ENCODE measurements at places on chromosomes 4 and X.

DNA sequence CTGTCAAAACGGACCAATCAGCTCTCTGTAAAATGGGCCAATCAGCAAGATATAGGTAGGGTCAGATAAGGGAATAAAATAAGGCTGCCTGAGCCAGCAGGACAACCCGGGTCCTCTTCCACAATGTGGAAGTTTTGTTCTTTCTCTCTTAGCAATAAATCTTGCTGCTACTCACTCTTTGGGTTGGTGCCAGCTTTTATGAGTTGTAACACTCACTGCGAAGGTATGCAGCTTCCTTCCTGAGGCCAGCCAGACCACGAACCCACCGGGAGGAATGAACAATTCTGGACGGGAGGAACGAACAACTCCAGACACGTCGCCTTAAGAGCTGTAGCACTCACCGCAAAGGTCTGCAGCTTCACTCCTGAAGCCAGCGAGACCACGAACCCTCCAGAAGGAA, 287.8 kb downstream of the RAPGEF2 start:
- DNase-seq: no peak

DNA sequence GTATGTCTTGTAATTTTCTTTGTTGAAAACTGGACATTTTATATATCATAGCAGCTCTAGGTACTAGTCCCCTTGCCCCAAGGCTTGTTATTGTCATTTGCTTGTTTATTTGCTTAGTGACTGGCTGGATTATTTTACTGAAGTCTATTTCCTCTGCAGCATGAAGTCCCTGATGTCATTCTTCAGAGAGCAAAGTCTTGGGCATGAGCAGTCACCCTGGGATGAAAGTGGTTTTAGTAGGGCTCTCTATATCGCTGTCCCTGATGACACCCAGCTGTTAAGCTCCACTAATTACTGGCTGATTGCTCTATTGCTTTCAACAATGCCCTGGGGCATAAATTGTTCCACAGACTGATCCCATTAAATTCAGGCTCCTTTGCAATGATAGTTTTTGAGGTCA, 113.5 kb upstream of the USP9X start:
- no peak for DNase-seq

- DNase-seq: no peak
Observed at GRCh38 chr4:108834166-108834834, 71.4 kb upstream of the ETNPPL start.

DNA sequence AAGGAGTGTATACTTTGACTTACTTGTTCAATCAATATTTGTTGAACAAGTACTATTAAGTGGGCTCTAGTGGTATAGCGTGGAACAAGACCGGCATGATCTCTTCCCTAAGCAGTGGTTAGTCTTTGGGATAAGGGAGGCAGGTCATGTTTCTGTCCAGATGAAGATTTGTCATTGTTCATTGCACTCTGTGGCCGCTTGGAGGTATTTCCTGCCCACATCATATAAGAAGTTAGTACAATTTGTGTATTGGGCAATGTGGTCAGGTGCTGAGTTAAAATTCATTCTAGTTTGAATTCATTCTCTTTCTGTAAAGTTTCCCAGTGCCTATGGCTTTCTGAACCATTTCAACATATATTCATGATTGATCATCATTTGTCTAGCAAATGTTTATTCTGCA, 101.1 kb upstream of the SHISA3 start:
- no peak for DNase-seq

DNA sequence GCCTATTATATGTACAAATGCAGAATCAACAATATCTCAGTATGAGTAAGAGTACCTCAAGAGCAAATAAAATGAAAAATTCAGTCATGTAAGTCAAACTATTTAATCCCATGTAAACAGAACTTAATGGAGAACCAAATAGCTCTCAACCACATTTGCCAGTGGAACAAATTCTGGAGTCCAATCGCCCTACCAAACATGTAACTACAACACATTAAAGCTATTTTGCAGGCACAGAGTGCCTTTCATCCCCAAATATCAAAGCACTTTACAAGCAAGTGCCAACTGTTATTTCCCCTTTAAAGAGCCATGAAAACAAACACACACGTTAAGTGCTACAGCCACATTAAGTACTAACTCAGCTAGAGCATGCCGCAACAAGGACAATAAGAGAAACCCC, 51.3 kb downstream of the PCDH19 start:
- no peak for DNase-seq

DNA sequence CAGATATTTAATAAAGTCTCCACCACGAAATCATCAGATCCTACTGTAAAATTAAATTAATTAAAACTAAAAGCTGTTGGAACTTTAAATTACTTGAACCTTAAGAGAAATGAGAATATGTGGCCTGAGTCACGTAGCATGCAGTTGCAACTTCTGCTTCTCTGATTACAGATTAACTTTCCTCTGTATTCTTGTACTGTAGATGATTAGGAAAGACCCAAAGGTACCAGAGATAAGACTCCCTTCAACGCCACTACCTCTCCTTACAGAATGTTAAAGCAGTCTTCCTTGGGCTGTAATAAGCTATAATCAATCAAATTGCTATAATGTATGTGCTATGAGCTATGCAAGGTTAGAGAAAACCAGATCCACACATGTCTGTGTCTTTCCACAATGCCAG, 47.9 kb downstream of the FAM13A start:
- no peak for DNase-seq

DNA sequence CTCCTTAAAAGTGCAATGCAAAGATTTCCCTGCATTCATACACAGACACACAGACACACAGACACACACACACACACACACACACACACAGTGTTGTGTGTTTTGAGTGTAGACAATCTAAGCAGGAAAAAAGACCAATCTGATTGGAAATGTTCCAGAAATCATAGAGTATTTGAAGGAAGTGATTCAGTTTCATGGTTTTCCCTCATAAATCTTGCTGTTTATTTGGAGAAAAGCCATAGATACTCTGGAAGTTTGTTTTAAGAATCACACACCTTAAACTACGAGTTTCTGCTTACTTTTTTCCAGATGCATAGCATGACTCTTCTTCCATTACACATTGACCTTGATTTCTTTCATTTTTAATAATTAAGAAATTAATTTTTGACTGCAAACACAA, 298.5 kb upstream of the BMP3 start:
- DNase-seq: no peak

DNA sequence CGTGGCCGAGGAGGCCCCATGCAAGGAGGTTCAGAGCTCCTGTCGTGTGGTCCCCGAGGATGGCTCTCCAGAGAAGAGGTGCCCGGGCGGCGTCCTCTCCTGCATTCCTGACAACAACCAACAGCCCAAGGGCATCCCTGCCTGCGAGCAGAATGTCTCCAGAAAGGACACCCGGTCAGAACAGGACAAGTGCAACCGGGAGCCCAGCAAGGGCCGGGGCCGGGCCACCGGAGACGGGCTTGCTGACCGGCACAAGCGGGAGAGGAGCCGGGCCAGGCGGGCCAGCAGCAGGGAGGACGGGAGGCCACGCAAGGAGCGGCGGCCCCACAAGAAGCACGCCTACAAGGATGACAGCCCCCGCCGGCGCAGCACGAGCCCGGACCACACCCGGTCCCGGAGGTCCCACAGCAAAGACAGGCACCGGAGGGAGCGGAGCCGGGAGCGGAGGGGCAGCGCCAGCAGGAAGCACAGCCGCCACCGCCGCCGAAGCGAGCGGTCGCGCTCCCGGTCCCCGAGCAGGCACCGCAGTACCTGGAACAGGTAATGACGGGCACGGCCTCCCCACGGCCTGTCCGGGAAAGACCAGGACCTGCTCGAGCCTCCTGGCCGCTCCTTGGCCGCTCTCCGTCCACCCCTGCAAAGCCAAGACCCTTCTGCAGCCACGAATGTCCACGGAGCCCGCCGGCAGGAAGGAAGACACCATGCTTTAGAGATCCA, 9.8 kb downstream of the AKAP17A start:
- DNase-seq: no peak

GRCh38 chr4:121011780-121012340, 60.5 kb downstream of the NDNF start:
- no peak for DNase-seq

GRCh38 chrX:136619899-136620505, 28.0 kb upstream of the CD40LG start:
- no peak for DNase-seq

GRCh38 chr4:6625256-6625655, 15.2 kb upstream of the MRFAP1 start:
- no peak for DNase-seq

DNA sequence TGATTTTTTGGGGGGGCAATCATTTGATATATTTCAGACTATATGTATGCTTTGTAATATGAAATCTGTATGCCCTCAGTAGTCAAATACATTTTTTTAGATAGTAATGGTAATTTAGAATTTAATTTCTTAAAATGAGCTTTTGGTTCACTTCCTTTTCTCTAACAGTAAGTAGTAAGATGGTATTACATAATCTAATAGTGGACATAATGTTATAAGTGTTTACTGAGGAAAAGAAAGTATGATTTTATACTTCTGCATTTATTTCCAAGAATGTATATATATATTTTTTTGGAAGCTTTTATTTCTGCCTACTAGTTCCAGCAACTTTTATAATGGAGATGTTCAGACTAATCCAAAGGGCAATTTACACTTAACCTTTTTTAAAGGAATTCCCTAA, 1450.7 kb upstream of the TENM3 start:
- peak; percentile 27 for DNase-seq

DNA sequence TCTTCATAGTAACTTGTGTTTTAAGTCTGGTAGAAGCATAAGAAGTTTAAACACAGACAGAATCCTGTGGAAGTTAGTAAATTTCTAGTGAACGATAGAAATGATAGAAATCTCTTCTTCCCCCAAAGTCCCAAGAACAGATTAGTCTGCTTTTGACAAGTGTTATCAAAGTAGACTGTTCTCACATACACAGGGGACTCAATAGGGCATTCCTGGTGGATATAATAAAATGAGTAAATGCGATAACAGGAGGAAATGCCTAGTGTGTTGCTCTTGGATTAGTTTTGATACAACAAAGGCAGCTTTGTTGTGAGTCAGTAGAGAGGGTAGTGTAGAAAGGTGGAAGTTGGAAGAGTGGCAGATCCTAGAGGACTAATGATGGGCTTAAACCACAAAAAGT, 43.5 kb downstream of the CLCN3 start:
- no peak for DNase-seq

GRCh38 chrX:13232484-13232883, 87.4 kb downstream of the ATXN3L start:
- no peak for DNase-seq

- DNase-seq: no peak
Observed at GRCh38 chr4:76256032-76256431, 4.5 kb downstream of the FAM47E start.

DNA sequence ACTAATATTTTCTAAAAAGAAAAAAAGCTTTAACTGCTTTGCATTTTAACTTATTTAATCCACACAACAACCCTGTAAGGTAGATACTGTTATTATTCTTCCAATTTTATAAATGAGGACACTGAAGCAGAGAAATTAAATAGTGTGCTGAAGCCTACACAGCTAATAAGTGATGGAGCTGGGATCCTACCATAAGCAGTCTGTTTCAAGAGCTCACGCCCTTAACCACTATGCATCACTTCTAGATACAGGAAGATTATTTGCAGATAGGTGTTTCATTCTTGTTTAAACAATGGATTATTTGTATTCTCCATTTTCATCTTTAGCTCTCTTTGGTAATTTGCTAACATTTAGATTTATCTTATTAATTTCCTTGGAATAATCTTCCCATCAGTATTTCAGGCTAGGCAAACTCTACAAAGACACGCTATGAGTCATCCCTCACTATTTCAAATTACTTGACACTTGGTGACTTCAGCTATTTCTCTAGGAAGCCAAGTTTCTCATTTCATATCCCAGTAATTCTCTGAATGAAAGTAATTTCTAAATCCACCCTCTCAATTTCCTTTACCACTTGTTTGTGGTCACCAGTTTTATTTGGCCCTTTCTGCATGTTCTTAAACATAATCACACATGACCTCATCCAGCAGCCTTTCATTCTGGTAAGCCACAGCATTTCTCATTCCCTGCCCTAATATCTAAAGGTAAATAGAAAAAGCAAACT, 67.3 kb downstream of the ASB9 start:
- peak; percentile 1 for DNase-seq

DNA sequence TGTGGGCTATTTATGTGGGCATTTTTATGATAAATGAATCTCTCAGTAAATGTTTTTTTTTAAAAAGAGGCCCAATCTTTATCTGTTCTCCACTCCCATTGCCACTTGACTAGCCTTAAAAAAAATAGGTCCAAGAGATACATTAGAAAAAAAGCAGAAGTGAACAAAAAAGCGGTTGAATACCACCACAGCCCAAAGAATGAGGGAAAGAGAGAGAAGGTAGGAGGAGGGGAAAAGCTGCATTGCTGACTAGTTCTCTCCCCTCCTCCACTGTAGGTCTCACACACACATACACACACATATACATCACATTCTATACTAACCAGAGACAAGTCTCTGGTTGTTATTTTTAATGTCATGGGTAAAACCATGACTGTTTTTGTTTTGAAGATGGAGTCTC, 95.8 kb upstream of the IL13RA1 start:
- no peak for DNase-seq

DNA sequence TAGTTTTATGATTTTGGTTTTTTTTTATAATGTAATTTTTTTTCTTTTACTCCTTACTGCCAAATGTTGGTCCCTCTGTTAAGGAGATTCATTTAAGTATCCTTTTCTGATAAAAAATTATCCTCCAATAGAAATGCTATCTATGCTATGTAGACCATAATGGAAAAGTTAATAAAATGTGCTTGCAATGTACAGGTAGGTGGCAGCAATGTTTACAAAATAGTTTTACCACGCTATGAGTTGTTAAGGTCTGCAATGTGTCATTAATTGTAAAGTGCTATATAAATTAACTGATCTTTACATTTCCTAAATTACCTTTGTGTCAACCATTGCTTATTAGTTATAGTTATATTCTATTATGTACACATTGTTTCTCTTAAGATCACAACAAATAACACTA, 3.8 kb upstream of the CENPC start:
- no peak for DNase-seq

GRCh38 chrX:39886282-39886681, 211.5 kb downstream of the BCOR start:
- no peak for DNase-seq

DNA sequence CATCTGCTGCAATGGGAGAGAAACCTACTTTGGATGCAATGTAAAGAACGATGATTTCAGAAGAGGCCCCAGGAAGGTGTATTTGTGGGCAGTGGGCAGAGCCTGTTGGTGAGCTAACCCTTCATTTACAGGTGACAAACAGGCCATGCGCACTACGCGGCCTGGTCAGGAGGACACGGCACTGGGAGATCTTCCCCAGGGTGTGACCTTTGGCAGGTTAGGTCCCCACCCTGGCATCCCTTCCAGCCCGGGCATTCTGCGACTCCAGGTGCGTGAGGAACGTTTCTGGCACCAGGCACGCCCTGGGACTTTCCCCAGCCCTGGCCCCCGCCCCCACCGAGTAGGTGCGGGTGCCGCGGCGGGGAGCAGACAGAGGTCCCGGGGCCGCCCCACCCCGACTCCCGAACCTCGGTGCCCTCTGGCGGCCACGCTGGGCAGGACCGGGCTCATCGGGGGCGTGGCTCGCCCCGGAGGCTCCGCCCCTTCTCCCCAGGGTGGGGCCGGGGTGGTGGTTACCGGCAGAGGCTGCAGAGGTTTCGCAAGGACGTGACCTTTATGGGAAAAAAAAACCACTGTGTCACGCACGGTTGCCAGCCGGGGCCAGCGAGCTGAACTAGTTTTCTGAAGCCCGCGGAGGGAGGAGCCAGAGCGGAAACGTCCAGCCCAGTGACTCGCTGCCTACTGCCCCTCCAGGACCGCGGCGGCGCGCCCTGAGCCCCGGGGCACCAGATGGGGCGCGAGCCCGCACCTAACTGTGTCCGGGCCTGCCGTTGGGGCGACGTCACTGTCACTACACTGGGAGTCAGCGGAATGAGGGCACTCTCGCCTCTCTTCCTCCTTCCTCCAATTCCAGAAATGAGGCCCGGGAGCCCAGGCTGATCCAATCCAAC, 5.0 kb upstream of the NYX start:
- DNase-seq: peak; percentile 82
